GM20000 (cell line): ENCODE measurements at places on chromosomes 4 and X.

- DNase-seq = no peak
Observed at GRCh38 chr4:123783151-123783790, 386.7 kb downstream of the SPRY1 start.

DNA sequence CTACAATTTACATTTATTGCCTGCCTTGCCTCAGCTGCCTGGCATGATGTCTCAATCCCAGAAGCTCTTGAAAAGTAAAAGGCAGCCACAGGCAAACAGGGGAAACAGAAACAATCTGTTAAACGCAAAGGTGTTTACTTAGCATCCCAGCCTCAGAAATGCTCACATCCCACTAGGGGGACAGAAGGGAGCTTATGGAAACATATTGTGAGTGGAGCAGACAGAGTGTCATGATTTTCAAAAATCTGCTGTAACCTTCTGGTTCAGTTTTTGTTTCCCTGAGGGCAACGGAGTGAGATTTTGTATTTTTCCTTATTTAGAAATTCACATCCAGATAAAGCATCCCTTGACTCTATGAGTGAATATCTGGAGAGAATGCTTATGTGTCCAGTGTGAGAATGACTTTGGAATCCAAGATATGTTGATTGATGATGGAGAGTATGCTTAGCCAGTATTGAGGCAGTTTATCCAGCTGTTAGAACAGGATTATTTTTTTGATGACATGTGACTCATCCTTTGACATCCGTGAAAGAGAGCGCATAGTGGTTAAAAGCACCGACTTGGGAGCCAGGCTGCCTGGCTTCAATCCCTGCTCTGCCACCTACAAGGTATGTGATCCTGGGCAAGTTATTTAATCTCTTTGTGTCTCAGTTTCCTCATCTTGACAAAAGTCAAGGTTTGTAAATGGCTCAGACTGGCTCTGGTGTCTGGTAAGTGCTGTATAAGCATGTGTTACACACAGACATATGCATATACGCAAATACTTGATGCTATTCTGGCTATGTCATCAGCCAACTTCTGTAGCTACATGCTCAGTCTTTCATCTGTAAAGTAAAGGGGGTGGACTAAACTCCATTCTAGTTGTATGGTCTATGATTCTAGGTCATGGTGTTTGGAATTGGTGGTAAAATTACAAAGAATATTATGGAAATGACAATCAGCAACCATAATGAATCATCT is 381.2 kb downstream of the RAPGEF2 start:
- DNase-seq = no peak

- DNase-seq = no peak
Observed at GRCh38 chr4:1043651-1044468, 32.4 kb downstream of the FGFRL1 start.

DNA sequence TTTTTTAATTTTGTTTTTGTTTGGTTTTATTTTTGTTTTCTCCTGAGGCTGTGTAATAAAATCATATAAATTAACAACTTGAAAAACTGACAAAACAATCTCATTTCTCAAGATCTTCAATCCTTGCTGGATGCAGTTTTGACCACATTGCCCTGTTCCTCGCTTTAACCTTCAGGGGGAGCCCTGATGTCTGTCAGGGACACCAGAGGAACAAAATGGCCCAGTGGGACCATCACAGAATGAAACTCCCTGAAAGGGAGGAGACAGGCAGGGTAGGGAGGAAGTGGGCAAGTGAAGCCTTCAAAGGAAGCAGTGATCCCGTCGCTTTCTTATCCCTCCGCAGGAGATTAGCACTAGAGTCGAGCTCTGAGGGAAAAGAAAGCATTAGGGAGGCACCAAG is 274.9 kb upstream of the LDB2 start:
- no peak for DNase-seq

GRCh38 chrX:3271834-3272186 is 74.6 kb downstream of the MXRA5 start:
- DNase-seq = no peak

GRCh38 chr4:5033281-5033841 is 14.1 kb upstream of the CYTL1 start:
- DNase-seq = no peak
